ENCODE measurements at places on chromosomes 16 and 17. TPM values are rescaled to one million over a fixed set of nuclear protein-coding genes. Genes with fewer than 3 reads are reported as not detected.

DNA sequence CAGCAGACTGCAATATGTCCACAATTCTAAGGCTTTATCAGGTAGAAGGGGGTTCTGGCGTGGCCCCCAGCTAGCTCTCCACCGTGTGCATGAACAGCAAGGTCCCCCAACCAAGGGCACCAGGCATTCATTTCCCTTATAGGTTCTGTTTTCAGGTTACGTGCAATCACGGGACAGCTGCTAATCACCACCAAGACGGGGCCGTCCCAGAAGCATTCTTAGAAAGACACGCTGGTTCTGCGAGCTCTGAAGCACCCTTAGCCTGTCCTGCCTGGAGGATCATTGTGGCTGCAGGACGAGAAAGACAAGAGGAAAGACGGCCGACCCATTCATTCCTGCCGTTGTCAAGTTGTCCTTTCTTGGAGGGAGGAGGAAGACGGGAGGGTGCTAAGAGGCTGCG is 302.9 kb downstream of the SOX9 start:
- no peak overlapping the region for H3K27ac ChIP-seq
- DNase-seq = no peak
- no peaks in the 10 kb centered on the region for H3K4me1 ChIP-seq
- H3K36me3 ChIP-seq = no peaks in the 10 kb centered on the region

DNA sequence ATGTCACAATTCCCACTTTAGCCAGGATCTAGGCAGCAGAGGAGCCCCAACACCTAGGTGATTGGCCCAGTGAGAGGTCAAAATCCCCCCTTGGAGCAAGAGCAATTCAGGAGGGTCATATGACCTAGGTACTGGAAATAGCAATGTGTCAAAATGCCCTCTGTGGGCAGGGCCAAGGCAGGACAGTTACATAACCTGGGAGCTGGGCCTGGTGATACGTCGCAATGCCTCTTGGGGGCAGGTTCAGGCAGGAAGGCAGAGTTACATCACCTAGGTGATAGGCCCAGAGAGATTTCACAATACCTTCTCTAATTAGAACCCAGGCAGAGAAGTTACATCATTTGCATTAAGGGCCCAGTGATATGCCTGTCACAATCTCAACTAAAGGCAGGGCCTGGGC is 1906.3 kb downstream of the TP53TG3F start:
- DNase-seq = no peak
- no peaks in the 10 kb centered on the region for H3K4me1 ChIP-seq
- no peaks in the 10 kb centered on the region for H3K36me3 ChIP-seq
- H3K27me3 ChIP-seq = no peaks in the 10 kb centered on the region
- no peak overlapping the region for H3K27ac ChIP-seq
- no peak overlapping the region for H3K4me3 ChIP-seq

- H3K27me3 ChIP-seq = no peaks in the 10 kb centered on the region
- no peak for DNase-seq
- H3K4me1 ChIP-seq = no peaks in the 10 kb centered on the region
- H3K27ac ChIP-seq = no peak overlapping the region
- H3K36me3 ChIP-seq = no peaks in the 10 kb centered on the region
- no peak overlapping the region for H3K4me3 ChIP-seq
These were observed 4.9 kb upstream of the ANKFN1 start for GRCh38 chr17:56148333-56148732.

- H3K27me3 ChIP-seq = no peaks in the 10 kb centered on the region
- peaks cover 12% of the 10 kb centered on the region for H3K4me1 ChIP-seq
- H3K4me3 ChIP-seq = no peak overlapping the region
- DNase-seq = no peak
These were observed 58.4 kb downstream of the PHKB start for GRCh38 chr16:47519546-47519945.

GRCh38 chr17:65370669-65371131 is 190.7 kb downstream of the AXIN2 start:
- no peak overlapping the region for H3K4me3 ChIP-seq
- H3K27me3 ChIP-seq = no peaks in the 10 kb centered on the region
- DNase-seq = no peak
- H3K4me1 ChIP-seq = no peaks in the 10 kb centered on the region
- H3K27ac ChIP-seq = no peak overlapping the region

DNA sequence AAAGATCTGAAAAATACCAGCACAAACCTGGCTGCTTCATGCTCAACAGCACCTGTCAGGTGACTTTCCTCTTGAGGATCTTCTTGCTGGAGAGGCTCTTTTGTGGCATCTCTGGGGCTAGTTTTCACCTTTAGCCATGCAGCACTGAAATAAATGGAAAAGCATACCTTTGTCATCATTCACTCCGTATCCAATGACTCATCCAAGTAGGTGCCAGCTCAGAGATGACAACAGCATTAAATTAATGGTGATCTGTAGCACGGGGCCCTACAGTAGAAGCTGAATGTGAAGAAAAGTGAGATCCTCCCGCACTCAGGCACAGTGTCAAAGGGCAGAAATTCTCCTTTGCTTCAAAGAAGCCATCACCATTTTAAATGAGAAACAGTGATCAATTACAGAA is 32.2 kb downstream of the KIAA0753 start:
- H3K27ac ChIP-seq = no peak overlapping the region
- DNase-seq = no peak
- peaks cover 65% of the 10 kb centered on the region for H3K36me3 ChIP-seq
- H3K4me1 ChIP-seq = peaks cover 4% of the 10 kb centered on the region

- H3K4me3 ChIP-seq = no peak overlapping the region
- no peaks in the 10 kb centered on the region for H3K4me1 ChIP-seq
- no peak overlapping the region for H3K27ac ChIP-seq
- no peak for DNase-seq
- H3K27me3 ChIP-seq = no peaks in the 10 kb centered on the region
These were observed 19.0 kb upstream of the ZNF652 start for GRCh38 chr17:49381033-49381432.

DNA sequence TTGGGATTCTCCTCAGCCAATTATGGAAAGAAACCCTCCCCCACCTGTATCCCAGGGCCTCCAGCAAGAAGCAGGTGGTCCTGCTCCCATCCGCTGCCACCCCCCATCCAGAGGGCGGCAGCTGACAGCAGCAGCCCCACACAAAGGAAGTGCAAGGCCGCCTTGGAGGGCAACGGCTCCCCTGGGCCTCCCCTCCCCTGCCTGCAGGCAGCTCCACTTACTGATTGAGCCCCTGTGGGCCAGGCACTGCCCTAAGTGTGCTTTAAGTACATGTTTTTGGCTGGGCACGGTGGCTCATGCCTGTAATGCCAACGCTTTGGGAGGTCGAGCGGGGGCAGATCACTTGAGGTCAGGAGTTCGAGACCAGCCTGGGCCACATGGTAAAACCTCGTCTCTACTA is 257.6 kb downstream of the PARN start:
- no peaks in the 10 kb centered on the region for H3K4me1 ChIP-seq
- no peak overlapping the region for H3K27ac ChIP-seq
- H3K27me3 ChIP-seq = no peaks in the 10 kb centered on the region
- H3K4me3 ChIP-seq = no peak overlapping the region
- DNase-seq = no peak
- H3K36me3 ChIP-seq = no peaks in the 10 kb centered on the region

Gene ATP6V0C
- total RNA-seq = 298 TPM

- peaks cover 70% of the 10 kb centered on the region for H3K36me3 ChIP-seq
- H3K4me1 ChIP-seq = peaks cover 6% of the 10 kb centered on the region
- no peak overlapping the region for H3K4me3 ChIP-seq
These were observed 107.3 kb downstream of the SPAG9 start for GRCh38 chr17:51013322-51013721.

GRCh38 chr16:67283039-67283825 is 3.9 kb downstream of the PLEKHG4 start:
- no peak overlapping the region for H3K4me3 ChIP-seq
- H3K36me3 ChIP-seq = no peaks in the 10 kb centered on the region
- DNase-seq = no peak
- H3K27ac ChIP-seq = no peak overlapping the region
- peaks cover 6% of the 10 kb centered on the region for H3K4me1 ChIP-seq

DNA sequence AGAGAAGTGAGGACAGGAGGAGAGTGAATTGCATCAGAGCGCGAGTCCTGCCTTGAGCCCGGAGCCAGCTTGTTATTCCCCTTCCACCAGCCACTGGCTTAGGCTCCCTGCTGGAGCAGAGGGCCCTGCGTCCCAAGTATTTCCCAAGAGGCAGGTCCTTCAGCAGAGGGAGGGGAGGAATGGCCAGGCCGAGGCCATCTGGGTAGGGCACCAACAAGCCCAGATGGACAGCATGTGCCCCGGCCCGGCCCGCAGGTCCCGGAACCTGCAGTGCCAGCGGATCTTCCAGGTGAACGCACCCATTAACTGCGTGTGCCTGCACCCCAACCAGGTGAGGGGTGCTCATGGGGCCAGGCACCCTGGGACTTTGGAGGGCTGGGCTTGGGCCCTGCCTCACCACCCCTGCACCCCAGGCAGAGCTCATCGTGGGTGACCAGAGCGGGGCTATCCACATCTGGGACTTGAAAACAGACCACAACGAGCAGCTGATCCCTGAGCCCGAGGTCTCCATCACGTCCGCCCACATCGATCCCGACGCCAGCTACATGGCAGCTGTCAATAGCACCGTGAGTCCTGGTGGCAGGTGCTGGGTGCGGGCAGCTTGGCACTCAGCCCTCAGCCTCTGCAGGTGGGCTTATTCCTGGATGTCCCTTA is 1.7 kb downstream of the MLST8 start:
- peaks cover 20% of the 10 kb centered on the region for H3K4me1 ChIP-seq
- no peak overlapping the region for H3K27ac ChIP-seq
- no peak overlapping the region for H3K4me3 ChIP-seq
- DNase-seq = no peak

- H3K4me3 ChIP-seq = no peak overlapping the region
- no peaks in the 10 kb centered on the region for H3K27me3 ChIP-seq
- no peak overlapping the region for H3K27ac ChIP-seq
- H3K4me1 ChIP-seq = peaks cover 3% of the 10 kb centered on the region
- DNase-seq = no peak
- no peaks in the 10 kb centered on the region for H3K36me3 ChIP-seq
These were observed 22.0 kb downstream of the TEX14 start for GRCh38 chr17:58669853-58670252.

GRCh38 chr17:1122533-1123392 is 57.0 kb downstream of the ABR start:
- peak; percentile 88 for DNase-seq
- H3K36me3 ChIP-seq = no peaks in the 10 kb centered on the region
- H3K4me1 ChIP-seq = peaks cover 18% of the 10 kb centered on the region
- H3K27me3 ChIP-seq = no peaks in the 10 kb centered on the region
- no peak overlapping the region for H3K4me3 ChIP-seq
- peak overlapping the region; percentile 14 for H3K27ac ChIP-seq

Gene CHRNE
- total RNA-seq = 0.98 TPM

Gene KRT15
- total RNA-seq = 24.3 TPM

- H3K4me1 ChIP-seq = no peaks in the 10 kb centered on the region
- peaks cover 41% of the 10 kb centered on the region for H3K27me3 ChIP-seq
- DNase-seq = no peak
- H3K4me3 ChIP-seq = no peak overlapping the region
- no peaks in the 10 kb centered on the region for H3K36me3 ChIP-seq
These were observed 655 bp upstream of the GPR139 start for GRCh38 chr16:20074099-20074991.

DNA sequence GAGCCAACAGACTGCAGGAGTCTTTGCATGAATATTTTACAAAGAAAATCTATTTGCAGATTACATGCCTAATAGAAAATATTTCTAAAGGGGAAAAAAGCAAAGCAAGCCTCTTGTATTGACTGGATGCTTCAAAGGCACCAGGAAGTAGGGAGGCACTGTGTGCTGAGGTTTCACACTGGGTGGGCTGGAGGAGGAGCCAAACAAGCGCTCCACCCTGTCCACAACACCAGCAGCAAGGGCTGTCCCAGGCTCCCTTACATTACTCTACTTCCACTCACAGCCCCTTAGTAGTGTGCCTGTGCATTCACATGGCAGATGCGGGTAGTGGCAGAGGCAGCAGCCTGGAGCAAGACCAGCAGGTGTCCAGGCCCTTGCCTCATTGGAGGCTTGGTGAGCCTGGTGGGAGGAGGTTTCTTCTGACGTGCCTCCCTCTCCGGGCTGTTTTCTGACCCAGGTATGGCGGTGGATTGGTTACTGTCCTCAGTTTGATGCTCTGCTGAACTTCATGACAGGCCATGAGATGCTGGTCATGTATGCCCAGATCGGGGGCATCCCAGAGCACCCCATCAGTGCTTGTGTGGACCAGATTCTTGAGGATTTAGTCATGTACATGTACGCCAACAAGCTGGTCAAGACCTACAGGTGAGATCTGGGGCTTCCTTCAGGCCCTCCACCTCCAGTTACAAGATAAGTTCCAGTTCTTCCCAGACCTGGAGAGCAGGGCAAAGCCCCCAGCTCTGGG is 7.0 kb upstream of the CCNF start:
- no peaks in the 10 kb centered on the region for H3K4me1 ChIP-seq
- no peak overlapping the region for H3K27ac ChIP-seq
- H3K4me3 ChIP-seq = no peak overlapping the region
- peaks cover 15% of the 10 kb centered on the region for H3K27me3 ChIP-seq

- no peak overlapping the region for H3K4me3 ChIP-seq
- H3K4me1 ChIP-seq = peaks cover 38% of the 10 kb centered on the region
- H3K27ac ChIP-seq = no peak overlapping the region
- no peaks in the 10 kb centered on the region for H3K36me3 ChIP-seq
- H3K27me3 ChIP-seq = no peaks in the 10 kb centered on the region
These were observed 24.3 kb downstream of the HLF start for GRCh38 chr17:55289106-55289446.

GRCh38 chr17:57391857-57392471 is 135.6 kb downstream of the MSI2 start:
- DNase-seq = no peak
- no peak overlapping the region for H3K27ac ChIP-seq
- H3K36me3 ChIP-seq = no peaks in the 10 kb centered on the region
- H3K27me3 ChIP-seq = no peaks in the 10 kb centered on the region
- no peaks in the 10 kb centered on the region for H3K4me1 ChIP-seq

DNA sequence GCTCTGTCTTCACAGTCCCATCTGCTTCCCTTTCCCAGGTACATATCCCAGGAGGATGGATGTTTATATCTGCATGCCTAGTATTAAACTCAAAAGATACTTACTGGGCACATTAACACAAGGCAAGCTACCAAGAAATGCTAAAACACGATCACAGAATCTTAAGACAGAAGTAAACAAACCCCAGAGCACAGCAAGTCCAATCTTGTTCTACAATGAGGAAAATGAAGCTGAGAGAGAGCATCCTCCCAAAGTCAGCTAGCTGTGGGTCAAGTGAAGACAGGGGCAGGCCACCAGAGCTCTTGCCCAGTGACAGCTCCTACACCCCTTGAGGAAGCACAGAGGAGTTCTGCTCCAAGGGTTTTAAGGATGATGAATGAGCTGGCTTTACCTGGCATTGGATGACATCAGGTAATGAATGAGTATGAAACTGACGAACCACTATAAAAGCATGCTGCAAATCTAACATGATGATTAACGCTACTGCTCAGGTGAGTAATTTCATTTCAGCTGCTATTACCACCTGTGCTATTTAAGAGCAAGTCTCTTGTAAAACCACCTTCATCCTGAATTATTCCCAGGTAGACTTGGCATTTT is 20.3 kb downstream of the XPO6 start:
- H3K36me3 ChIP-seq = peaks cover 12% of the 10 kb centered on the region
- no peak overlapping the region for H3K27ac ChIP-seq
- H3K27me3 ChIP-seq = no peaks in the 10 kb centered on the region
- peaks cover 42% of the 10 kb centered on the region for H3K4me1 ChIP-seq
- DNase-seq = no peak
- no peak overlapping the region for H3K4me3 ChIP-seq

All from upper lobe of right lung (tissue), 1 donor.